ENCODE measurements at places on chromosomes 4 and X.

DNA sequence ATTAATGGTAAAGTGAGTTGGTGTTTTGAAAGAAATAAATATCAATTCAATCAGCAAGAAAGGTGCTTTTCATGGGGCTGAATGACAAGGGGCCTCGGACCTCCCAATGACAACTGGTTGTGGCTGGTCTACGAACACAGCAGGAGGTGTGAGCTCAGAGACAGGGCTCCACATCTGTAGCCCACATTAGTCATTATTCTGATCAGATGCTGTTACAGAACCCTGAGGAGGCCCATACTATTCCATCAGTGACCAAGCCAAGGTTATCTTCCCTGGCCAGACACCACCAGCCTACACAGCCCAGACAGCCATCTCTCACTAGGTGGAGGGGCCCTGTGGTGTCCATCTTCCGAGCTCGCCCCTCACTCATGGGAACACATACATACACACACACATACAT is 168.8 kb downstream of the SH3KBP1 start:
- no peak for DNase-seq

- DNase-seq: no peak
These were observed 550.9 kb downstream of the GLUD2 start for GRCh38 chrX:121598356-121598755.

DNA sequence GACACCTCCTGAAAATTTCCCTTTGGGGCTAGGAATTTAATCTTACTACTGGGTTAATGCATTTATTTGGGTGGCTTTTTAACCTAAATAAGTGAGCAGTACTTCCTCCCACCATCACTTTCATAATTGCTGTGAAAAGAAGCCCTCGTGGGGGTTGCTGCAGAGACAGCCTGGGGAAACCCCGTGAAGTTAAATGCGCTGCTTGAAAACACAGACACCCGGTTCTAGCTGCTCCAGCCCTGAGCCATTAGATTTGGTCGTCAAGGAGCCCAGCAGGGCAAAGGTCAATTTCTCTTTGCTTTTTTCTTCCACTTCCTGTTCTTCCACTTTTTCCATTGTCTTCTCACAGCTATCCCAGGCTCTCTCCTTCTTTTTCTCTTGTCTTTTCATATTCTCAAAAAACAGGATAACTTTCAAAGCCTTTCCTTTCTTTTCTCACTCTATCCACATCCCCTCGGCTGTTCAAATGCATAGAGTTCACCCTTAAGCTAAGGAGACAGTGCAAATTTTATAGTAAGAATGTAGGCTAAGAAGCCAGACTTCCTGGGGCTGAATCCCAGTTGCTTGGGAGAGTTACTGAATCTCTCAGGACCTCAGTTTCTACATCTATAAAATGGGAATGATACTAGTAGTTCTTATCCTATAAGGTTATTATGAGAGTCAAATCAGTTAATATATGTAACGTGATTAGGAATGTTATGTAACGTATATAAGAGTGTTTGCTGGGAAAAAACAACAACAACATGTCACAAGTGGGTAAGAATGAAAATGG is 91.5 kb upstream of the ZNF827 start:
- no peak for DNase-seq

- DNase-seq: no peak
These were observed 159.4 kb downstream of the CRLF2 start for GRCh38 chrX:1053072-1053471.

DNA sequence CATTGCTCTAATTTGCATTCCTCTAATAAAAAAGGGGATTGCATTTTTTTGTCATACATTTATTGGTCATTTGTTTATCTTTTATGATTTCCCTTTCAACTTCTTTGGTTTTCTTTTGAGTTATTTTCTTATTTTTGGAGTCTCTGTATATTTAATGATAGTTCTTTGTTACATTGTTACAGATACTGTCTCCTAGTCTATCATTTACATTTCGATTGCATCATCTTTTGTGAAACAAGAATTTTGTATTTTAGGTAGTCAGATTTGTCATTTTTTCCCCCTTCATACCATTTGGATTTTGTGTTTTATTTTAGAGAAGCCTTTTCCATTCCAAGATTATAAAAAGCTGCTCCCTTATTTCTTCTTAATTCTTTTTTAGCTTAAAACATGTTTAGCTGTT is 37.1 kb downstream of the SNX25 start:
- no peak for DNase-seq

- DNase-seq: no peak
These were observed 19.0 kb upstream of the PDE5A start for GRCh38 chr4:119647558-119647957.

DNA sequence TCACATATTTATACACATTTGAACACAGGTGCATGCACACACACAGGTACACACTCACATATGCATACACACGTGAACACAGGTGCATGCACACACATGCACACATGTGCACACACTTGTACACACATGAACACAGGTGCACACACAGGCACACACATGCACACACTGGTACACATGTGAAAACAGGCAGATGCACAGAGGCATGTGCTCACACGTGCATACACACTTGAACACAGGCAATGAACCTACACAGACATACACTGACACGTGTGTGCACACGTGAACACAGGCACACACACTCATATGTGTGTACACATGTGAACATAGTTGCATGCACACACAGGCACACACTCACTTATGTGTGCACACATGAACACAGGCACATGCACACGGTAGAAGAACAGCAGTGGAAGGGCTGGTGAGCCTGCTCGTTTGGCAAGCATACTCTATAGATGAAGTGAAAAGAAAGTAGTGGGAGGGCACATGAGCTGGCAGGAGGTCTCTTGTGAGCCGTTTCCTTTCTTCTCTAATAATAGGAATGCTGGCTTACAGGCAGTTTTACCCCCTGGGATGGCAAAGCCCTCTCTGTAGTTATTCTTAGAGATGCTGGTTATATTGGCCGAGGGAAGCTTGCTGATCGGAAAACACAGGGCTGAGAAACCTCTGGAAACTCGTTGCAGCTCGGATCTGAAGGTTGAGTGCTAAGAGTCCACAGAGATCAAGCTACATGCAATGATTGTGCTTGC is 279.6 kb upstream of the CLNK start:
- DNase-seq: no peak

GRCh38 chrX:103628386-103629317 is at the start of gene TCEAL1:
TCEAL1 (plus strand) TSS chrX:103628975; CDS start chrX:103629917, 942 bp downstream.
- DNase-seq: no peak

- no peak for DNase-seq
These were observed 102.0 kb downstream of the SORBS2 start for GRCh38 chr4:185709802-185710486.

GRCh38 chrX:67787196-67787595 is 243.4 kb downstream of the AR start:
- DNase-seq: no peak

GRCh38 chr4:11876104-11876503 is 447.4 kb upstream of the HS3ST1 start:
- no peak for DNase-seq

DNA sequence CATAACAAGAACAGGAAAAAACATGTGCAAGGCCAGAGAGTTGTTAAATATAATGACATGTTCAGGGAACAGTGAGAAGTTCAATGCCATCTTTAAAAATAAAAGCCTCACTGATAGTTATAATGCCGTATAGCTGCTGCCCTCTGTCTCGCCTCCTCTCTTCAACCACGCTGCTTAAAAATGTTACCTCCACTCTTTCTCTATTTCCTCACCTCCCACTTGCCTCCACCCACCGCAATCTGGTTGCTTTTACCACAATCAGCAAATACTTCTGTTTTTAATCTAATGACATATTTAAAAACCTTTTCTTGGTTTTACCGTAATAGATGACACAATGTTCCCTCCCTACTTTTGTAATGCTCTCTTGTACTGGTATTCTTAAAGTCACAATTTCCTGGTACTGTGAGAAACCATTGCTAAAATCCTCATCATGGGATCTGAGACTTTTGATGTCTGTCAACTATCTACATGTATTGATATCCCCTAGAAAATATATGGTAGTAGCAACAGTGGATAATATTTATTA is 66.0 kb downstream of the GABRA2 start:
- no peak for DNase-seq

- no peak for DNase-seq
These were observed 208.5 kb downstream of the INPP4B start for GRCh38 chr4:142637614-142638013.

- DNase-seq: no peak
These were observed 547.0 kb upstream of the LCORL start for GRCh38 chr4:18568600-18568999.

DNA sequence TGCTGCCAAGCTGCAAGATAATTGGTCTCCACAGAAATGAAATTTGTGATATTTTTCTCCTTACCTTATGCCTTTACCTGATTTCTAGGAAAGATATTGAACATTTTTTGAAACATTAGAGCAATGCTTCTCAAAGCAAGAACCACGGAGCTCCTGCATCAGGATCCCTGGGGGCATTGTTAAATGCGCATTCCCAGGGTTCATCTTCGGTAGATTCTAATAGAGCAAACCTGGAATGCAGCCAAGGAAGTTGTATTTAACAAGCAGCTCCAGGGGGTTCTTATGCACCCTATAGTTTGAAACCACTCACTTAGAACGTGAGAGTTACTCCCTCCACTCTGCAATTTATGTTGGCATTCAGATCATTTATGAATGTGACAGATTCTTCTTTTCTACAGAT is 126.2 kb downstream of the SLC39A8 start:
- no peak for DNase-seq

GRCh38 chrX:24158881-24159280 is 9.4 kb downstream of the ZFX start:
- no peak for DNase-seq

- no peak for DNase-seq
These were observed 111.7 kb downstream of the AMER1 start for GRCh38 chrX:64093761-64094160.

GRCh38 chrX:17438221-17438620 is 63.2 kb downstream of the NHS start:
- DNase-seq: no peak

DNA sequence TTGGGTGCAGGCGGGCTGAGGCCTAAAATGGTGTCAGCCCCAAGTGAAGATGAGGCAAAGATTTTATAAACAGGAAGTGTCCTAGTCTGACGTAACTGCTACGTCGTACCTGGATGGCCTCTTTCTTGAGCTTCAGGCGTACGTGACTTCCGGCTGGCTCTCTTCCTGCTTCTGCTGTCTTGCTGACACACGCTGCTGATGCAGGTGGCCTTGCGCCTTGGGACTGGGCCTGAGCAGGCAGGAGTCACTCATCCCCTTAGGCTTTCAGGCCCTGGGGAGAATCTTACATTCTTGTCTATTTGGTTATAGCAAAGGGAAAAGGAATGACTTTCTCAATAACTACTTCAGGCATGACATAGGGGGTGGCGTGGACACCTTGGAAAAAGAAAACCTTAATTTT is 20.1 kb upstream of the ABRAXAS1 start:
- no peak for DNase-seq

DNA sequence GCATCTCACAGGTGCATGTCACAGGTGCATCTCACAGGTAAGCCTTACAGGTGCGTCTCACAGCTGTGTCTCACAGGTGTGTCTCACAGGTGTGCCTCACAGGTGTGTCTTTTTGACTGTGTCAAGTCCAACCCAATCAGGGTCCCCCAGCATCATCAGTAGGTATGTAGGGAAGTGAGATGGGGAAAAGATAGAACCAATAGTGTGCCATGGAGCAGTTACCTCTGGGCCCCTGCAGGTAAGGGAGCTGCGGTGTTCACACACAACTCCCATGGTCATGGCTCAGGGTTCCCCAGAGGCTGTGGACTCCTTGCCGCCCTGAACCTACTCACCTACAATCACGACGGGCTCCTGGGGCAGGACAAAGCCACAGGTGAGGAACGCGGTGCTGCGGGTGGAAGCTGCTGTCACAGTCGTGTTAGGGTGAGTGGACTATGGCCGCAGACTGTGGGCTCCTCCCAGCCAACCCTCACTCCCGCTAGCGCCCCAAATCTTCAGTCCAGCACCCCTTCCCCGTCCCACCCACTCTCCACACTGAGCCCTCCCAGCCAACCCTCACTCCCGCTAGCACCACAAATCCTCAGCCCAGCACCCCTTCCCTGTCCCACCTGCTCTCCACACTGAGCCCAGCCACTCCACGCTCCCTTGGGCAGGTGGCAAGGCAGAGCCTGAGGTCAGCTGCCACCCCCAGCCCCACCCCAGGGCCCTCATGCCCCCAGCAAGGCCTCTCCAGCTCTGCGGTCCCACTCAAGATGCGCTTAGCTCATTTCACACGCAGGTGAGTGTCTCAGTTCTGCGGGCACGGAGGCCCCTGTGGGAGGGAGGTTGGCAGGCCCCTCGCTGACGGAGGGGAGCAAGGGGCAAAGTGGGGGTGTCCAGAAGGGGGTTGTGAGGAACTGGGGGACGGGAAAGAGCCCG is 2.1 kb upstream of the PDE6B start:
- no peak for DNase-seq

- no peak for DNase-seq
These were observed 265.7 kb upstream of the PCDH7 start for GRCh38 chr4:30454504-30454903.

DNA sequence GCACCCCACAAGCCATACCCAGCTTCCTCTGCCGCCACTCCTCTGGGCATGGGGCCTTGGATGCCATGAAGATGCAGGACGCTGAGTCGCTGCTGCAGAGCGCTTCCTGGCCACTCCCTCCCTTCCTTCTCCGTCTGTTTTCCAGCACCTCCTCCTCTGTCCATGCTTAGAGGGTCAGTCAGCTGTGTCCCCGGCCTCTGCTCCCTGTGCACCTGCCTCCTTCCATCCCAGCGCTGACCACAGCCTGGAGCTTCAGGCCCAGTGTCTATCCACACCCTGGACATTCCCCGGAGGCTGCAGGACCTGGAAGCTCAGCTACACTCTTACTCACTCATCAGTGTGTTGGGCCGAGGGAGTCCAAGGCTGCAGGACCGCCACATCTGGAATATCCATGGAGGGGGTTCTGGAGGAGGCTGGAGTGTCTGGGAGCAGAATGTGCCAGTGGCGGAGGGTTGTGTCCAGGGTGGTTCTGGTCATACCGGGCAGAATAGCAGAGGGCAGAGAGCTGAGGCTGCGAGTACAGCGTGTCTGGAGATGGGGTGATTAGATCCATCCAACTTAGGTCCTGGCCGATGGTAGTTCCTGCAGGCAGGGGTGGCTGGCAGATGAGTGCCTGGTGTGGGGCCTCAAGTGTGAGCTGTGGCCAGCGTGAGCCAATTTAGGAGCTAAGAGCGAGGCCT is 58.6 kb upstream of the ADRA2C start:
- DNase-seq: no peak

- DNase-seq: no peak
These were observed 51.5 kb upstream of the TRPC3 start for GRCh38 chr4:122003335-122003734.

- DNase-seq: no peak
These were observed 30.3 kb downstream of the LRPAP1 start for GRCh38 chr4:3501825-3502425.

Data from mesothelial cell of epicardium (in vitro differentiated cells).